ENCODE measurements at places on chromosomes 11 and 22.

GRCh38 chr11:11524436-11525061 lies 97.3 kb downstream of the GALNT18 start:
- DNase-seq = no peak

- no peak for DNase-seq
Observed at GRCh38 chr22:44845796-44846720, 93.7 kb downstream of the ARHGAP8 start.

DNA sequence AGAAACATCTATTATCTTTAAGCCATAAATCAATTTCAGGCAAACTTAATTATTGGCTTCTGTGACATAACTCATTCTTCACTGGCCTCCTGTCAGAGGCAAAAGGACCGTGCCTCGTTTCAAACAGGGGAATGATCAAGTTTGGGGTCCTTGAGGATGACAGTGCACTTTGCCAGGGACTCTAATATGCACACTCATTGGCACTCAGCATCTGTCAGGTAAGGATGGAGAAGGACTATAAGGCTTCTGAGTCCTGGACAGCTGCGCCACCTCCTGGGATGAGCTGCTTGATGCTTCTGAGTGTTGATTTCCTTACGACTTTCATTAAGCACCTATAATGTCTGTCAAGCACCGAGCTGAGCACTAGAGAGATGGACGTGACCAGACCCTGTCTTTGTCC lies 20.2 kb downstream of the BPIFC start:
- no peak for DNase-seq

GRCh38 chr11:85165819-85166218 lies 461.3 kb downstream of the DLG2 start:
- DNase-seq = no peak

DNA sequence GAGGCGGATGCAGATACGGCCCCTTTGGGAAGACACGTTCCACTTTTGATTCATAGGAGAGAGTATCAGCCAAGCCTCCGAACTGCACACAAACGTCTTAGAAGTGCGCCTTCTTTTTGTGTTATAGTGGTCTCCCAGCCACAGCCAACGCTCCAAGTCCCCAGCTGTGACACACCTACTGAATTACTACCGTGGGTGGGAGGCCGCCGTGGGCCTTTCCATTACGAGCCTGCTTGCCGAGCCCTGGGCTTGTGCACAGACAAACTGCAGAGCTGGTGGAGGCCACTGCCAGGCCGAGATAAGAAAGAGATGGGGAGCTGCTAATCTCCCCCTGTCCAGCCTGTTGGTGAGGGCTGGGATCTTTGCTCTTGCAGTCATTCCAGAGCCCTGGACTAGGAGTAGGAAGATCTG lies 761 bp downstream of the HMBS start:
- DNase-seq = no peak

- no peak for DNase-seq
Observed at GRCh38 chr22:27930331-27931060, 11.4 kb upstream of the PITPNB start.

GRCh38 chr11:74009675-74010305 lies 905 bp upstream of the UCP3 start:
- peak; percentile 6 for DNase-seq

- DNase-seq = no peak
Observed at GRCh38 chr22:30176431-30176830, 70.1 kb downstream of the LIF start.

- no peak for DNase-seq
Observed at GRCh38 chr11:114929351-114930000, 251.1 kb downstream of the NXPE2 start.

DNA sequence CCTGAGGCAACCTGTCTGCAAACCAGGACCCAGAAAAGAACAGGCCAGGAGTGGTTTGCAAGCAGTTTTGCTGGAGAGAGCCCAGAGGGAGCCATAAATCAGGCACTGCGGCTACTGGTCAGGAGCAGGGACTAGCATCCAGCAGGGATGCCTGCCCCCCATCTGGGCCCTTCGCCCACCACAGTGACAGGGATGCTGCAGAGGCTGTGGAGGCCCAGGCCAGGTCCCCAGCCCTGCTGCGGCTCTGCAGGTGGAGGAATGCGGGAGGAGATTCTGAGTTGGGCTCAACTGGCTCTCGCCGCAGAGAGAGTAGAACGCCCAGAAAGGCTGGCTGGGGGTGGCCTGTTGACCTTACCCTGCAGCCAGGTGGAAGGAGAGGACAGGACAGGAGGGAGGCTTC lies 16.4 kb upstream of the NEFH start:
- no peak for DNase-seq

- DNase-seq = peak; percentile 73
Observed at GRCh38 chr22:46072110-46072881, 78.0 kb upstream of the PPARA start.

DNA sequence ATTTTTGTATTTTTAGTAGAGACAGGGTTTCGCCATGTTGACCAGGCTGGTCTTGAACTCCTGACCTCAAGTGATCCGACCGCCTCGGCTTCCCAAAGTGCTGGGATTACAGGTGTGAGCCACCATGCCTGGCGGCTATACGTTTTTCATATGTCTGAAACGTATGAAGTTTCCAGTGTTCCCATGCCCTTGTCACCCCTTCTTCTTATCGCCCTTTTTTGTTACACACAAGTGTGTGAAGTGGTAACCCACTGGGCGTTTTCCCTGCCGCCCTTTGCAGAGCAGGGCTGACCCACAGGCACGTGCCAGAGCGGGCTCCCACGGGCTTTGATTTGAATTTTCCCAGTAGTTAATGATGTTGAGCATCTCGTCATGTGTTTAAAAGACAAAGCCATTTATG lies 17.0 kb downstream of the PIM3 start:
- DNase-seq = no peak

- DNase-seq = no peak
Observed at GRCh38 chr22:49518436-49518970, 309.2 kb downstream of the BRD1 start.

GRCh38 chr11:4190098-4190497 lies 95.5 kb downstream of the RRM1 start:
- DNase-seq = no peak

- DNase-seq = no peak
Observed at GRCh38 chr11:19102521-19102900, 14.5 kb upstream of the ZDHHC13 start.

DNA sequence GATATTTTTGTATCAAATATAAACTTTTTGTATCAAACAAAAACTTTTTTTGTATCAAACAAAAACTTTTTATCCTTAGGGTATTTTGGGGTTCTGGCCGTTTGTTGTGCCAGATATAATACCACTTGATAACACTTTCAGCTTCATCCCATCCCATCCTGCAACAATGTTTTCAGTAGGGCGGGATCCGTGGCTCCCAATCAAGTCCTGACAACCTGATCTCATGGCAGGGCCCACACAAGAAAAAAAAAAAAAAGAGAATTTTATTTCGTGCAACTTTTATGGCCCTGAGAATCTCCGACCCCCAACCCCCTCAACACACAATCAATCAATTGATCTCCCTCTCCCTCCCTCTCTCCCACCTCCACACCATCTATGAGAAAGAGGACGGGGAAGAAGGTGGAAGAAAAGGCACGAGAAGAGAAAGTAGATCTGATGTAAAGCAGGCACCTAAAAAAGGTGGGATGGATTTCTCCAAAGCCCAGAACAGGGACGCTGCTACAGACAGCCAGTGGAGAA lies 4749.6 kb upstream of the OR11H1 start:
- DNase-seq = no peak

- no peak for DNase-seq
Observed at GRCh38 chr22:28896611-28897010, 13.2 kb downstream of the ZNRF3 start.

DNA sequence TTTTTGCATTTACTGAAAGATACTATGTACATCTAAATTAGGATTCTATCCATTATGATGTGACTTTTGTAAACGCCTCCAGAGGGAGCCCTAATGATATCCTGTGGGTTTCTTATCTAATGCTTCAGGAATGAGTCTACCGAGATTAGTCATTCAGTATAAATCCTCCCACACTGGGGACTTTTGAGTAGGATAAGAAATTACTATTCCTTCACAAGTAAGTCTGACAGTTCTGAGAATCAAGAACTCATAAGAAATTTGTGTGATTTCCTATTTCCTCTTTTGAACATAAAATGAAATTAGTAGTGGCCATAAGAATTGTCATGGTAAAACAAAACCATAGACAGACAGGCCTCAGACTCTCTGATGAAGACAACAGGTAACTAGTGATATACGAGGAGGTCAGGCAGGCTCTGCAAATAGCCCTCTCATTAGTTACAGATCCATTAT lies 10.0 kb upstream of the OR5M1 start:
- DNase-seq = no peak

DNA sequence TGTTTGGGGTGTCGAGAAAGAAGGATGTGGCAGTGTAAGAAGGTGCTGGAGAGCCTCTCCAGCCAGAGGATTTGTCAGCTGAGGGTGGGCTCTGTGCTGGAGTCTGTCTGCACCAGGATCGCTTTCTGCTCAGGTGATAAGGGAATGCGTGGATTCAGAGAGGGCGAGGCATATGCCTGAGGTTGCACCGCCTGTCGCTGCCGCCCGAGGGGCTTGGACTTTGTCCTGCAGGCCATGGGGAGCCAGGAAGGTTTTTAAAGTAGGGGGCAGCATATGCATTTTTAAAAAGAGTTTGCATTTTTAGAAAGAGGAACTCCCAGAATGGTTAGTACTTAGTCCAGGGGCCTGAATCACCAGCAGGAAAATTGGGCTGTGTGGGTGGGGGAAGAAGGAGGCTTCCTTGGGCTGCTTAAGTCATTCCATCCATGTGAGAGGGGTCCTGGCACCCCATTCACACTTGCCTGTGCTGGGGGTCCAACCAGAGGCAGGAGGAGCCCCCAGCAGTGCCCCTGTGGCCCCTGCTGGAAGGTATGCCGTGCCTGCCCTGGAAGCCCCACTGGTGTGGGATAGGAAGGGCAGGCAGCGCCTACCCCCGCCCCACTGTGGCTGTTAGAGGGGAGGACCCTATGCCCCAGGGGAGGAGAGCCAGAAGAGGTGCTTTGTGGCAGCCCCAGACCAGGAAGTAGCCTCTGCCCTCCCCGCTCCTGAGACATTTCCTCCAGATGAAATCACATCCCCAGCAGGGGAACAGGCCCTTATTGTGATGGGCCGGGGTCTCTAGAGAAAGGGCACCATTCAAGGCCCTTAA lies 35.8 kb upstream of the MYRF start:
- no peak for DNase-seq

DNA sequence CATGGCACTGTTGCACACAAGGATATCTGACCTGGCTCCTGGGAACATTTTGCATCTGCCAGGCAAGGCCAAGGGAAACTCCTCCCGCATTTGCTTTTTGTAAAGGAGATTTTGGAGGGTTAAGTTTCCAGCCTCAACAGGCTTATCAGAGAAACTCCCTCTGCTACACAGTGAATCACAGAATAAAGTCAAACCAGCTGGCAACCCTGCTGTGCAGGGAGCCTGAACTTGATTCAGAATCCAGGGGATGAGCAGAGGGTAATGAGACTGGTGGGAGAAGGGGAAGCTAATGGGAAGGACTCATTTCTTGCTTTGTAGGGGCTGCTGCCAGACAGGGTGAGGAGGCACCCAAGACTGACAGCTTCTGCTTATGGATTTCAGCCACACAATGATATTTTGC lies 185.3 kb upstream of the ISX start:
- DNase-seq = no peak

- peak; percentile 64 for DNase-seq
Observed at GRCh38 chr11:123188508-123189165, 6.4 kb downstream of the CLMP start.

DNA sequence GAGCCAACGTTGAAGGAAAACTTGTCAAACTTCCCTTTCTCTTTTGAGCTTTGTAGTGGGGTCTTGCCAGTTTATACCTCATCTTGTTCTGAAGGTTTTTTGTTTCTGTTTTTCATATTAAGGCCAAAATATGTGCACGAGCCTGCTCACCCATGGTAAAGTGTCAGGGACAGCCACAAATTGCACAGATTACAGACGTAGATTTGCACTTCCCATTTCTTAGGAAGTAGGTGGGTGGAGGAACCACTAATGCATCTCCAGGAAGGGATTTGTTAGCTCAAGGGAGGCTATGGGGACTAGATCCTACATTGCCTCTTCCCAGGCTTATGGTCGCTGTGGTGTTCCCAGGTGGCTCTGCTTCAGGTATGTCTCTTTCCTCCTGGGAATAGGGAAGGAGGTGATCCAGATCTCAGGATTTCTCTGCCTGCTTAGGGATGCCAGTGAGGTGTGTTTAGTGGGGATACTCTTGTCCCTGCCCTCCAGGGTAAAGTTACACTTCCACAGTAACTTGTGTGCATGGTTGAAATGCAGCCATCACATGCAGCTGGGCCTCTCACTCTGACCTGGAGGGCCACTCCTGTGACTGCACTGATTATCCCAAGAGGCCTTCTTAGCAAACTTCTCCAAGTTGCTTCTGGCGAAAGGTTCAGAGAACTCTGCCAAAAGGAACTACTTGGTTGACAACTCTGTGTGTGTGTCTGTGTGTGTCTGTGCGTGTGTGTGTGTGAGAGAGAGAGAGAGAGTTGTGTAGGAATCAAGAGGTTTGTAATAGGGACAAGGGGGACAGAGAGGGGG lies 9.8 kb downstream of the PPFIBP2 start:
- DNase-seq = no peak

DNA sequence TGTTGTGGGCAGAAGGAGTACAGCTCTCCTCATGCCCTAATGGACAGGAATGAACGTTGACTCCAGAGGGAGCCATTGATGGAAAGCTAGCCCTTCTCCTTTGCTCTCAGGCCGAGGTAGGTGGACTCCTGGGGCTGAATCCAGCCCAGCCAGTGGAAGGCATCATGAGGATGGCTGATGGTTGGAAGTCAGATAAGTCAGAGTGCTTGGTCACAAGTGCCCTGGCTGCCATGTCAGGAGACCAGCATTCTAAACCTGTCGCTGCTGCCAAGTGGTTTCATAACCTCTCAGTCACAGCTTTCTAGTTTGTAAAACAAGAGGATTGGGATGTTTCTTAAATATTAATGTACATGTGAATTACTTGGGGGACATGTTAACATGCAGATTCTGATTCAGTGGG lies 32.3 kb downstream of the PIWIL4 start:
- no peak for DNase-seq

DNA sequence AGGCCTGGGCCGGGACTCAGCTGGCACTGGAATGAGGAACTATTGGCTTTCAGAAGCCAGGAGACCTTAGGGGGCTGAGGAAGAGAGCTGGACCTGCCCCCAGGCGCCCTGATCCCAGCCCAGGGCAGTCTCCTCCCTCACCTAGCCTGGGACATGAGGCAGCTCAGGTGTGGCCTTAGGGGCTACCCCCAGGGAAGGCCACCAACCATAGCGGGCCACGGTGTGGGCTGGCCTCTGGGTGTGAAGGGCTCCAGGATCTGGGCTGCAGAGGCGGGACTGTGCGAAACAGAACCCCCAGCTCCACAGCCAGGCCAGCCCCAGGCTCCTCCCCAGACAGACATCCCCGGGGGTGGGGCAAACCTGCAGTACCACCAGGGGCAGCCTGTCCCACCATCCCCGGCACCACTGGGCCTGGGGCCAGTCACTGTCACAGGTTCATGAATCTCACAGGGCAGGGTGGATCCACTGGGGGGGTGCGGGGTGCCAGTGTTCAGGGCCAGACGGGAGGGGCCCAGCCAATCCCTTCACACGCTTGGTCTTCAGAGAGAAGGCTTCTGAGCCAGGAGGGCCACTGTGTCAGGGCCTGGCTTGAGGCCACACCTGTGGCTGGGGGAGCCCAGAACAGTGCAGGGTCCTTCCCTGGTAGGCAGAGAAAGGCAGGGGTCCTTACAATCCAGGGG lies 3.5 kb downstream of the PLXNB2 start:
- no peak for DNase-seq

- no peak for DNase-seq
Observed at GRCh38 chr11:64058494-64058893, 22.8 kb downstream of the FLRT1 start.

- no peak for DNase-seq
Observed at GRCh38 chr22:44139773-44140172, 41.0 kb upstream of the PARVG start.

- DNase-seq = peak; percentile 79
Observed at GRCh38 chr11:65856689-65857499, 1.1 kb downstream of the CFL1 start.

All from retina (tissue), 1 donor.